ENCODE measurements at places on chromosomes 3 and 15.

DNA sequence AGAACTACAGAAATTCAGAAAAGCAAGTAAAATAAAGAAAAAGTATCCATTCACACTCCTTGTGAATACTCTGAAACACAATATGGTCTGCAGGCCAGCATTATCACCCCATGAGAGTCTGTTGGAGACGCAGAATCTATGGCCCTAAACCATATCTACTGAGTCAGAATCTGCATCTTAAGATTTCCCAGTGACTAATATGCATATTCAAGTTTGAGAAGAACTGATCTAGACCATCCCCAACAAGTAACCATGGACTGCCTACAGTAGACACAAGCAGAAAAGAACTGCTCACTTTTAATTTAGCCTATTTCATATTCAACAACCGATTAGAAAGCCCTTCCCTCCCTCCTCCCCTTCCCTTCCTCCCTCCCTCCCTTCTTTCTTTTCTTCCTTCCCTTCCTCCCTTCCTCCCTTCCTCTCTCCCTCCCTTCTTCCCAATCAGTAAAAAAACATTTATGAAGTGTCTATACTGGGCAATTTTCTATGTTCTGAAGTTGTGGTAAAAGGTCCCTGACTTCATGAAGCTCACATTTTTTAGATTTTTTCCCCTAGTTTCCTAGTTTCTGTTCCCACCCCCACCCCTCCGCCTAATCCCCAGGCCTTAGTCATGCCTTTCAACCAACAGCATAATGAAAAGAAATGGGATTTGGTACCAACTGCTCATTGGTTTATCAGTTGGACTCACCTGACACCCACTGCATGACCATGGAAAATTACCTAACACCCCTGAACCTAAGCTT, 125.2 kb downstream of the CNTN3 start:
- no peak for DNase-seq

DNA sequence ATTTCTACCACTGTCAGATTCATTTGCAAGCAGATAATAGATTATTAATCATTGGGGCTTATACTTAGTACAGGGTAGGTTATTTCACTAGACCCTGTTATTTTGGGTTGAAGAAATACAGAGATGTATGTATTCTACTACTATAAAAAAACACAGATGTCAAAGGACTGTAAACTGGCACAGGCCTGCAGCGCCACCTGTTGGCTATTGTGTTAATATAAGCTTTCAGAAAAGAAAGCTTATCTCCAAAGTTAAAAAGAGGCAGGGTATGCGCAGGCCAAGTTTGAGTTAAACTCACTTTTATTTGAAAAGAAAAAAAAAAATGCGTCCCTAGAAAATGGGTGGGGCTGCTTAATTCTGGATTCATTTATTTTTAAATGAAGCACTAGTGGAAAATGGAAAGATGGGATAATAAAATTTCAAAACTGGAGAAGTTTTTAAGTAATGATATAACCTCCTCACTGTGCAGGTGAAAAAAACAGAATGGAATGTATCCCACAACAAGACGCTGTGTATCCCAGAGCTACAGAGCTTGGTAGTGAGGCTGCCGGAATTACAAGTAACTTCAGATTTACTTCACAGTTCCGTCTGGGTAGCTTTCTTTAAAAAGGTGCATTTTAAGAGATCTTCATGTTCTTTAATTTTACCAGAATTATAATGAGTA, 407.2 kb upstream of the TGFBR2 start:
- DNase-seq: peak; percentile 68

GRCh38 chr3:106290304-106290997, 421.6 kb upstream of the CBLB start:
- no peak for DNase-seq

GRCh38 chr15:54843006-54843405, 353.7 kb downstream of the RSL24D1 start:
- no peak for DNase-seq

- no peak for DNase-seq
Measured at GRCh38 chr3:24472358-24472757, 22.3 kb downstream of the THRB start.

GRCh38 chr3:51500632-51501131, 867 bp upstream of the DCAF1 start:
- no peak for DNase-seq

DNA sequence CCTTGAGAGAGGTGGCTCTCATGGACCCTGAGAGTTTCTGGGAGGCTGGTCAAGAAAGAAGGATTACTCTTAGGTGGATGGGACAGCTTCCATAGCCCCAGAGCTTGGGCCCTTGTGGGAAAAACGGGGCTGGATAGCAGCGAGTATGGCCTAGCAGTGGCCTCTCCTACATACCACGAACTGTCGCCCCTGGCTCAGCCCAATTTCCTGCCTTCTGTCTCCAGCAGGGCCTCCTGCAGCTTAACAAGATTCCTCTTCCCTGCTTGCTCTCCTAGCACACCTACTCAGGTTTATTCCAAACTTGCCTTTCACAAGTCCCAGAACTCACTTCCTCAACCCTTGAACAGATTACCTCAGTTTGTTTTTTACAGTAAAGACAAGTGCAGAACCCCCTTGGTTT, 139.7 kb upstream of the TPM1 start:
- no peak for DNase-seq

DNA sequence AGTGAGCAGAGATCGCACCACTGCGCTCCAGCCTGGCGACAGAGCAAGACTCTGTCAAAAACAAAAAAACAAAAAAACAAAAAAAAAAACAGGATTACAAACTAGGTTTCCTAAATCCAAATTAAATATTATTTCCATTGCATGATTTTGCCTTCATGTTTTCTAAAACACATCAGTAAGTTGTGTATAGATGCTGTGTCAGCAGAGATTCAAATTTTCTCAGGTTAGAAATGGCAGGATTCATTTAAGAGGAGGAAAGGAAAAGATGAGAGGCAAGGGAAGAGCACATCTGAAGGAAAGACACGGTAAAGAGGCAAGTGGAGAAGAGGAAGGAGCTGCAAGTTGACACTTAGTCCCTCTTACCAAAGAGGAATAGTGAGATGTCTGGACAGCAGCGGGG, 51.8 kb upstream of the PPARG start:
- no peak for DNase-seq

DNA sequence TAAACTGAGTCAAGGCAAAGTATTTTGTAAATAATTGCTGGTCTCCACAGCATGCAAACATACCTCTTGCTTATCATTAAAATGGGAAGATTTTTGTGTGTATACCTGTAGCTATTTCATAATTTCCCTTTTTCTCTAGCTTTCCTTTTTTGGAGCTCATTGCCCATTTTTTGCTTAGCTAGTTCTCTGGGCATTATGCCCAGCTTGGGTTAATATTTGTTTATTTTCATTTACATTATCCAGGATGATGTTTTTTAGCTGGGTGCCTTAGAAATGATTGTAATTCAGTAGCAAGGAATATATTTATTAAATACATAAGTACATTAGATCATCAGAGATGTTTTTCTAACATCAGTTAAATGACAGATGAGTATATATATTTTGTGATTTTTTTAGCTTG, 1271.7 kb upstream of the GBE1 start:
- DNase-seq: peak; percentile 2

DNA sequence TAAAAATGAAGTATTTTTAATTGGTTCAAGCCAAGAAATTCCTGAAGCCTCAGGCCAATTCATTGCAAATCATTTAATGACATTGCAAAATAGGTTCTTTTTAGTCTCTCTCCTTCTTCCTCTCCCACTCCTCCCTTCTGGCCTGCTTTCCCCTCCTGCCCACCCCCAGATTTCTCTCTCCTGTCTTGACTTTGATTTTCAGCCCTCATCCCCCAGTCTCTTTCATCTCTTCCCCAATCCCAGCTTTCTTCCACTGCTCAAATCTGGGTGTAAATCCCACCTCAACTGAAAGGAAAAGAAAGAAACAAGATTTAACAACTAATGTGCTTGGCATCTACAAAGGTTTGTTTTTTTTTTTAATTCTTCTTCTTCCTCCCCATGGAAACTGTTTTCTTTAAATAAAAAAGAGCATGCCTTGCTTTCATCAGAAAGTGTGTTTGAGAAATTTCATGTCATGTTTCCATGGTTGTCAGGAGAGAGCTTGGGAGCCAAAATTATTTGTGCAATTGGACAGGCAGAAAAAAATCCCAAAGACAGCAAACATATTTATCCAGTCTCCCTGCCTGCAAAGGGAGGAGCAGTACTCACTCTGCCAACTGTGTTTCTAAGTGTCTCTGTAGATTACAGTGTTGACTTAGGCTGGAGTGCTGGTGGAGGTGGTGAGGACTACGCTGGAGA, 50.4 kb downstream of the BOC start:
- DNase-seq: peak; percentile 31

DNA sequence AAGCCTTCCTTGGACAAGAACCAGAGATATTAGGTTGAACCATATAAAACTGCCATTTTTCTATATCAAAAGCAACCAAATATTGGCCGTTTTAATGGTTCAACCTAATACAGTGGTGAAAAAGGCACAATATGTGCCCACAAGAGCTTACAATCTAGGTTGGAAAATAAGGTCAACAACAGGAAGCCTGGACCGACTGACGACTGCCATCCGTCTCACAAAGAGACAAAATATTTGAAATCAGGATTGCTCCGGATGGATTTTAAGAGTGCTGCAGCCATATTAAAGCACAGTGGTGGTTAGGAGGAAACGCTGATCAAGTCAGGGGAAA, 1.4 kb downstream of the AHSG start:
- no peak for DNase-seq

- DNase-seq: no peak
Measured at GRCh38 chr3:130480736-130481135, 36.2 kb upstream of the COL6A6 start.

- DNase-seq: peak; percentile 59
Measured at GRCh38 chr3:183576487-183577107, 21.1 kb upstream of the KLHL6 start.

DNA sequence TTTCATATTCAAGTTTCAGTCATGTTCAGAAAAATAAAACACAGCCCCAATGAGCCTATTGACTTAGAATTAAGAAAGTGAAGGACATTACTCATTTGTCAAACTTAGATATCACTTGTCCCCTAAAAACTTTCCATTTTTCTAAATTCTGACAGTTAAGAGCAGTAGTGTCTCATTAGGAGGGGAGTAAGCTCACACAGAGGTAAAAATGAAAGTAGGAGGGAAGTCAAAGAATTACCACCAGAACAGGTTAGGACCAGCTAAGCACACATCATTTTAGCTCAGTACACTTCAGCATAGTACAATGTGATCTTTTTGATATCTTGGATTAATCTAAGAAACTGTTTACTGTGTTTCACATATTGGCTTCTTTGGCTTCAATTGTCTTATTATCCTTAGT, 64.3 kb downstream of the OSTN start:
- no peak for DNase-seq

DNA sequence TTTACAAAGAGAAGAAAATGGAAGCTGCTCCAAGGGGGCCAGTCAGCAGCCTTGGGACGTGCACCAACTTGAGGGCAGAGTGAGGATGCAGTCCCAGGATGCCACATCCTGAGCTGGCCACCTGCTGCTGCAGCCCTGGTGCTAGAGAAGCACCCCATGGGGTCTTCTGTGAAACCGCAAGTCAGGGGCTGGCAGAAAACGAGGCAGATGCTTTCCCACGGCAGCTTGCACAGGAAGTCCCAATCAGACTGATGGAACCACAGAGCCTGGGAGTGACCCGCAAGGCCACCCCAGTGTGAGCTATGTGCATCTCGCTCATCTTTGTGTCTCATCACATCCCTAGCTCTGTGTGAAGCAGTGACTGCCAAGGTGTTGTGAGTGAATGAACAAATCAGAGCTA, 76.5 kb downstream of the NUP210 start:
- no peak for DNase-seq

DNA sequence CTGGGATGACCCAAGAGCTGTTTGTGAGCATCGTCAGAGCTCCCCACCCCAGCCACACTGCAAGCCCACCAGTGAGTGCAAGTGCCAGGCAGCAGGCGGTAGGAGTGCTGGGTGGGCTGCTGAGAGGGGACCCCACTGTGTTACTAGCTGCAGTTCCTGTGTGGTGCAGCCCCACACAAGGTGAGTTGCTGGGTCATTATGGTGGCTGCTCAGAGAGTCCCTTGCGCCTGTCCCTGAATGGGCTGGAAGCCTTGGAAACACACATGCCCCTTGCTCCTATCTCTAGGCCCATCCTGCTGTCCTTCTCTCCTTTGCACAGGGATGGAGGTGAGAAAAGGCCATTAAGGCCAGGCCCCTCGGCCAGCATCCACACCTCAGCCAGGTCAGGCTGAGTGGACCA, 83.7 kb downstream of the SEC22A start:
- DNase-seq: no peak

DNA sequence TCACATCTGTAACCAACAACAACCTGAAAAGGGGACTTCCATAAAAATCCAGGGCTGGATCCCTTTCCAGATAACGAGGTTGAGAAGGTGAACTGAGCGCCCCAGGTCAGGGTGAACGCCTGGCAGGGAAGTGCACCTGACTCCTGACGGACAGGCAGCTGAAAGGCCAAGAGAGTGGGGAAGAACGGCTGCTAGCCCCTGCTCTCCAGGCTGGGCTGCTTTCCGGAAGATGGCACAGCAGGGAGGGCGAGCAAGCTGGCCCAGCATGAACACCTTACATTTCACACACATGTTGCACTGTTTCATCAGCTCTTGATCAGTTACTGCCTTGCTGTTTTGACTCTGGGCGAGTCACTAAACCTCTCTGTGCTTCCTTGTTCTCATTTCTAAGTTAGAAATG, 127.2 kb upstream of the IQSEC1 start:
- no peak for DNase-seq

DNA sequence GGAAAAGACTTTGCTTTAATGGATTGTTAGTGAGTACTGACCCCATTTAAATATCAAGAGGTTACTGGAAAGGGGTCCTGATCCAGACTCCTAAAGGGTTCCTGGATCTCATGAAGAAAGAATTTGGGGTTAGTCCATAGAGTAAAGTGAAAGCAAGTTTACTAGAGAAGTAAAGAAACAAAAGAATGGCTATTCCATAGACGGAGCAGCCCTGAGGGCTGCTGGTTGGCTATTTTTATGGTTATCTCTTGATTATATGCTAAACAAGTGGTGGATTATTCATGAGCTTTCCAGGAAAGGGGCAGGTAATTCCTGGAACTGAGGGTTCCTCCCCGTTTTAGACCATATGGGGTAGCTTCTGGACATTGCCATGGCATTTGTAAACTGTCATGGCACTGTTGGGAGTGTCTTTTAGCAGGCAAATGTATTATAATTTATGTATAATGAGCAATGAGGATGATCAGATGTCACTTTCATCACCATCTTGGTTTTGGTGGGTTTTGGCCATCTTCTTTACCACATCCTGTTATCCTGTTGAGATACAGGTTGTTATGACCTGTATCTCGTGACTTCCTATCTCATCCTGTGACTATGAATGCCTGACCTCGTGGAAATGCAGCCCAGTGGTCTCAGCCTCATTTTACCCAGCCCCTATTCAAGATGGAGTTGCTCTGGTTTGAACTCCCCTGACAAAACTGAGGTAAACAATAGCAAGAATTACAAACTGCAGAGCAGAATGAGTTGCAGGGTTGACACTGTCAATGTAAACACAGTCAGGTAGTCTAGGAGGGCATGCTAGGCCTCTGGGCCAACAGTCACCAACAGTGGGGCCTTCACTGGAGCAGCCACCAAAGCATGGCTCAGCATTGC, 10.3 kb upstream of the GPR160 start:
- no peak for DNase-seq

GRCh38 chr3:35262406-35262805, 376.9 kb upstream of the ARPP21 start:
- no peak for DNase-seq
